ENCODE measurements at places on chromosomes 1 and 21. TPM values are rescaled to one million over a fixed set of nuclear protein-coding genes. Genes with fewer than 3 reads are reported as not detected.

DNA sequence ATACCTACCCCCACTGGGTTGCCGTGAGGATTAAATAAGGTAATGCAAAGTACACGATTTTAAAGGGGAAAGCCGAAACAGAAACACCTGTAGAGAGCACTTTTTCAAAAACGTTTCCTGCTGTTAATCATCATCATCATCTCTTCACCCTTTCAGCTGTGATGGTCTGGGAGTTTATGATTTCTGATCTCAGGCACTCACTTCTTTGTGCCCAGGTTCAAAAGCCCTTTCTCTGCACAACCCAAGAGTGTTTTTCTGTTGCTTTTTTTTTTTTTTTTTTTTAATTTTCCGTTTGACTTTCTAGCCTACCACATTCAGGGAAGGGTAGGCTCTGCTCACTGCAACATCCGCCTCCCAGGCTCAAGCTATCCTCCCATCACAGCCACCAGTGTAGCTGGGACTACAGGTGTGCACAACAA lies 936 bp upstream of the UBXN11 start:
- DNase-seq, result no peak

AQP10 gene
- not detected for total RNA-seq

DNA sequence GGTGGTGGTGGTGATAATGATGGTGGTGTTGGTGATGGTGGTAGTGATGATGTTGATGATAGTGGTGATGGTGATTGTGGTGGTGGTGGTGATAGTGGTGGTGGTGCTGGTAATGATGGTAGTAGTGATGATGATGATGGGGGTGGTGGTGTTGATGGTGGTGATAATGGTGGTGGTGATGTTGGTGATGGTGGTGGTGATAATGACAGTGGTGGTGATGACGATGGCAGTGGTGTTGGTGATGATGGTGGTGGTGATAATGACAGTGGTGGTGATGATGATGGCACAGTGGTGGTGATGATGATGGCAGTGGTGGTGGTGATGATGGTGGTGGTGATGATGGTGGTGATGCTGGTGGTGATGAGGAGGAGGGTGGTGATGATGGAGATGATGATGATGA lies 7.0 kb upstream of the AJAP1 start:
- no peak for DNase-seq

OR2M3 gene
- total RNA-seq, result not detected

GRCh38 chr1:201053155-201053860 lies 29.8 kb upstream of the KIF21B start:
- no peak for DNase-seq

- no peak for DNase-seq
Measured at GRCh38 chr1:165536016-165536415, 7.8 kb upstream of the LRRC52 start.

GRCh38 chr21:31221043-31221442 lies 123.0 kb downstream of the TIAM1 start:
- DNase-seq, result no peak

CD1E gene
- total RNA-seq, result not detected

GRCh38 chr1:38534473-38534823 lies 325.1 kb downstream of the RRAGC start:
- no peak for DNase-seq

DNA sequence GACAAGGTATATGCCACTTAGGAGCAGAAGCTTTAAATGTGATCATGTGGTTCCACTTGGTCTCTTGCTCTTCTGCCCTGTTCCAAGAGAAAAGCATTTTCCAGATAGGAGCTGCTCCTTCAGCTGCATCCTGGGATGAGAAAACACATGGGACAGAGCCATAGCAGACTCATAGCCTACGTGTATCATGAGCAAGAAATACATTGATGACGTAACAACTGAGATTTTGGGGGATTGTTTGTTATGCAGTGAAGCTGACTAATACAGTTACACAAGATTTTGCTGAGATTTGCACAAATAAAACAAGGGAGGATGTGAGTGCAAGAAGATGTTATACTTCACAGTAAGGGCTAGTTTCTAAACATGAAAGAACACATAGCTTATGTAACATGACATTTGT lies 36.0 kb upstream of the IRF2BP2 start:
- DNase-seq, result no peak

DNA sequence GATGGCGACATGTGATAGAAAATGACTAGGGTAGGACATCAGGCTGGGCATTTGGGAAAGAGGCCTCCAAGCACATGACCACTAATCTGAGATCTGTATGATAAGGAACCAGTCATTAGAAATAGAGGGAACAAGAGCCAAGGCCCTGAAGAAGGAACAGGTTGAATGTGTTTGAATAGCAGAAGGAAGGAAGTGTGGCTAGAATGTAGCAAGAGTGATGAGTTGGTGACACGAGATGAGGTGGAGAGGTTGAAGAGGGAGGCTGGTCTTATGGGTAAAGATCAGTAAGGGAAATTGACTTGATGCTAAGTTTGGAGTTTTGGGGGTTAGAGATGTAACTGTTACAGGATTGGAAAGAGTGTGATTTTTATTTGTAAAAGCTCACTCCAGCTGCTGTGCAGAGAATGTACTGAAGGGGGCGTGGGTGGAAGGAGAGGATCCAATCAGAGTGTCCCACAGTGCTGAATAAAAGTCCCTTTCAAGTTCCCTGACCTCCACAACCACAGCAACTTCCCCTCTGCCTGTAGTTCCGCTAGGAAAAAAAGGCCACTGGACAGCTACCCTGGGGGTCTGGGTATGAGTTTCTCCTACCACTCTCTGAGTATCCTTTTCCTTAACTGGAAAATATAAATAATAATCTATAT lies 295.0 kb downstream of the OMA1 start:
- DNase-seq, result no peak

- DNase-seq, result no peak
Measured at GRCh38 chr1:230376296-230376695, 49.8 kb downstream of the PGBD5 start.

DNA sequence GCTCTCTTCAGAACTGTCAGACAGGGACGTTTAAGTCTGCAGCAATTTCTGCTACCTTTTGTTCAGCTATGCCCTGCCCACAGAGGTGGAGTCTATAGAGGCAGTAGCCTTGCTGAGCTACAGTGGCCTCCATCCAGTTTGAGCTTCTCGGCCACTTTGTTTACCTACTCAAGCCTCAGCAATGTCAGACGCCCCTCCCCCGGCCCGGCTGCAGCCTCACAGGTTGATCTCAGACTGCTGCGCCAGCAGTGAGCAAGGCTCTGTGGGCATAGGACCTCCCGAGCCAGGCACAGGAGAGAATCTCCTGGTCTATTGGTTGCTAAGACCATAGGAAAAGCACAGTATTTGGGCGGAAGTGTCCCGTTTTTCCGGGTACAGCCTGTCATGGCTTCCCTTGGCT lies 89.9 kb upstream of the PDC start:
- DNase-seq, result no peak

DNA sequence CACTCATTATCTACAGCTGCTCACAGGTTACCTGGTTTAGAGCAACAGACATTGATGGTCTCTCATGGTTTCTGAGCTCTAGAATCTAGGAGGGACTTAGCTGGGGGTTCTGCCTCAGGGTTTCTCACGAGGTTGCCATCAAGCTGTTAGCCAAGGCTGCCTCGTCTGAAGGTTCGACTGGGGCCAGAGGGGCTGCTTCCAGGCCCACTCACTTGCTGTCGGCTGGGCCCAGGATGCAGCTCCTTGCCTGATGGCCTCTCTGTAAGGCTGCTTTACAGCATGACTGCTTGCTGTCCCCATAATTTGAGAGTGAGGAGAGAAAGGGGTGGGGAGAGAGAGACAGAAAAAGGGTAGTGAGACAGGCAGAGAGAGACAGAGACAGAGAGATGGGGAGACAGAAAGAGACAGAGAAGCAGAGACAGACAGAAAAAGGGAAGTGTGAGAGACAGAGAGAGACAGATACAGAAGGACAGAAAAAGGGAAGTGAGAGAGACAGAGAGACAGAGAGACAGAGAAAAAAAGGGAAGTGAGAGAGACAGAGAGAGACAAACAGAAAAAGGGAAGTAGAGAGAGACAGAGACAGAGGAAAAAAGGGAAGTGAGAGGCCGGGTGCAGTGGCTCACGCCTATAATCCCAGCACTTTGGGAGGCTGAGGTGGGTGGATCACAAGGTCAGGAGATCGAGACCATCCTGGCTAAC lies 106.8 kb upstream of the C1orf174 start:
- no peak for DNase-seq

GRCh38 chr1:207314816-207315215 lies 6.7 kb upstream of the CD55 start:
- no peak for DNase-seq

DNA sequence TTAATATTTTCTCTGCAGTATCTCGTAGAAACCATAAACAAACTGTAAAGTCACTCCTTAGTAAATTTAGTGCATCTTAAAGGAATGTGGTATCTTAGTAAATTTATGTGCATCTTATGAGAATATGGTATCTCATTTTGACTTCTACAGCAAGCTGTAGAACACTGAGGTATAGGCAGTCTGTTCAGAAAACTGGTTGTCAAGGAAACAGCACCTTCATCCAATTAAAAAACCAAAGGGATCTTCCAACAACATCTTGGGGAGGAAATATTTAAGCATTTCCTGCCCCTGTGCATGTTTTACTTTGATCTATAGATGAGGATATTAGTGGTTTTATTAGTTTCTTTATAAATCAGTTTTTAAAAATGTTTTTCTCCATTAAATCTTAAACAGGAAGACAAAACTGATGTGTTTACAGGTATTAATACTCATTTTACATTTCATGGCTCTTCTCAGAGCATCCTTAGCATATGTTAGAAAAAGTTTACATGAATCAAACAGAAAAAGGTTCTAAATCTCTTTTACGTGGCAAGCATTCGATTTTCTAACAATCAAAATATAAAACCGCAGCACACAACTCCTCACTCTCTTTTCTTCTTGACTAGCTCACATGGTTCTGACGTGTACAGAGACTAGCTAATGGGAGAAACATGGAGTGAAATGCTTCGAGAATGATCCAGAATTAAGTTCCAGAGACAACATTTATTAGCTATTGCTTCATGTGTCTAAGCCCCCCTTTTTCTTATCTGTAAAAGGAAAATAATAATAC lies 668.8 kb downstream of the PTPRC start:
- no peak for DNase-seq

DNA sequence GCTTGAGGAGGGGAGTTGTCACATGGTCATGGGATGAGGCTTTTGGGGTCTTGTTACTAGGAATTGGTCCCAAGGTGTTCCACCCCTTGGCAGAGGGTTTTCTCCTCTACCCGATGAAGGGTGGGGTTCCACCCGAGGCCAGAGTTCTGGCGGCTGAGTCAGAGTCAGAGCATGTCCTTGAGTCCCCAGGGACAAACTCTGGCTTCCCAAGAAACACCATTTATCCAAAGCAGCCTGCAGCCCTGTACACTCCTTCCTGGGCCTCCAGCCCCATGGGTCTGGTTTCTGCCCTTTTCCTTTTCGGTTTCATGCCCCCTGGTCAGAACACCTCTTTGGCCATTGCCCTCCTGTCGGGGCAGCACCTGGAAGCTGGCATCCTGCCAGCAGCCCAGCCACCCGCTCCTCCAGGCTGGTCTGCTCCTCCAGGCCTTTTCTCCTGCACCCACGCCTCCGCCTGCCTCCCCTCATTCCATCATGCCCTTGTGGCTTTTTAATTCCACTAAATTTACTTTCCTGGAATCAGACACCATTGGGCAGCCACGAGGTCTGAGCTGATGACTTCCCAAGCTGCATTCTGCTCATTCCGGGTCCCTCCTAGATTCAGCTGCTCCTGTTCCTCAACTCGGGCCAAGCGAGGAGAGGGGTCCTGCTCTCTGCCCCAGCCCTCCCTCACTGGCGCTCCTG lies 301.7 kb upstream of the VAMP3 start:
- no peak for DNase-seq

DNA sequence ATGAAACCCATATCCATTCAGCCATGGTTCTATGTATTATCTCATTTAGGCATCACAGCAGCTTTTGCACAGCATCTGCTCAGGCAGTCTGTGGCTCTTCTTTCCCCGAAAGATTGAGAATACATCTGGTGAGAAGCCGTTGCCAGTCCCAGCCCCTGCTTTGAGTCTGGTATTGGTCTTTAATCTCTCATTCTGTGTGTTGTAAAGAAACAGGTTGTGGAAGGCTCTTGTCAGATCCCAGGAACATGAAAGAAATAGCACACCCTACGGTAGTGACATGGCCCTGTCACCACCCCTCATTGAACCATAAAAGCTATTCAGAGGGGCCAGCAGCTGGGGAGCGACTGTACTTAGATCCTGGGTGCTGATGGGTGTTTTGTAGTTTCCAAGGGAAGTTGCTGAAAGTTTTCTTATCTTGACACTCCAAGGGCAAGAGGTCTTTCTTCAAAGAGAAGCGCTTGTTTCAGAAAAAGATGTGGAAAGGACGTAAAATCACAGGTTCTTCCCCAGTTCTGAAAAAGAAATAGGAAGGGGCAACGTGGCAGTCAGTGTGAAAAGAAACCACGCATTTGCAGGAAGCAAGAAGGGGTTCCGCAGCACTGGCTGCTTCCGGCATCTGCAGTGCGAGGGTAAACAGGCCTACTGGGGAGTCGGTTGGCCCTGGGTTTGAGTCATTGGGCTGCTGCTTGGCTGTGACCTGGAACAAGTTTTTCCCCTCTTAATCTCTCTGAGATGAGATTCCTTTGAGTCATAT lies 145.0 kb downstream of the DHRS3 start:
- DNase-seq, result no peak

DNA sequence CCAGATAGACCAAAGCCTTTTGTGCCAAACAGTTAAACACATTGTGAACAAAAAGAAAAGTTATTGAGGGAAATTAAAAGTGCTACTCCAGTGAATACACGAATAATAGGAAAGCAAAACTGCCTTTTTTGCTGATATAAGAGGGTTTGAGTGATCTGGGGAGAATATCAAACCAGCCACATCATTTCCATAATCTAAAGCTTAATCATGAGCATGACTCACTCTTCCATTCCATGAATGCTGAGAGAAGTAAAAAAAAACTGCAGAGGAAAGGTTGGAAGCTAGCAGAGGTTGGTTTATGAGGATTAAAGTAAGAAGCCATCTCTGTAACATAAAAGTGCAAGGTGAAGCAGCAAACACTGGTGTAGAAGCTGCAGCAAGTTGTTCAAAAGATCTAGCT lies 350.6 kb upstream of the NCAM2 start:
- DNase-seq, result peak; percentile 38

ORC1 gene
- total RNA-seq, result 13.3 TPM

UBASH3A gene
- not detected for total RNA-seq

DNA sequence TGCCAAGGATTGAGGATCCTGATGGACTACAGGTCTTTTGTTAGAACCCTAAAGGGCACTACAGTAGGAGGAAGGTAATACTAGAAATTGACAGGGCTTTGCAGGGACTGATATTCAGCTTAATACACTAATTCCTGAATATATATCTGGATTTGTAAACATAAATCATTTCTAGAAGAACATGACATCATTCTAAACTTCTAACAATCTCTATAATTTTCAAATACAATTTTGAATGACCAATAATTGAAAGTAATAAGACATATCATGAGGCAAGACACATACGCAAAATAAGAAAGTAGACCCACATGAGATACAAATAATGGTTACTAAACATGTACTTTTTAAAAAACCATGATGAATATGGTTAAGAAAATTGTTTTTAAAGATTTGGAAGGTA lies 52.4 kb upstream of the LRRC8B start:
- DNase-seq, result no peak

Measured in Caki2 (cell line).